Stimulated activated CD8-positive, alpha-beta memory T cell treated with anti-CD3 and anti-CD28 coated beads, Interleukin-15, amount 100 ng/mL, for 1 hour (primary cell): ENCODE measurements at places on chromosomes 12 and 14.
A peak's percentile ranks its signal among the peaks of the same experiment; 100 is the strongest.

DNA sequence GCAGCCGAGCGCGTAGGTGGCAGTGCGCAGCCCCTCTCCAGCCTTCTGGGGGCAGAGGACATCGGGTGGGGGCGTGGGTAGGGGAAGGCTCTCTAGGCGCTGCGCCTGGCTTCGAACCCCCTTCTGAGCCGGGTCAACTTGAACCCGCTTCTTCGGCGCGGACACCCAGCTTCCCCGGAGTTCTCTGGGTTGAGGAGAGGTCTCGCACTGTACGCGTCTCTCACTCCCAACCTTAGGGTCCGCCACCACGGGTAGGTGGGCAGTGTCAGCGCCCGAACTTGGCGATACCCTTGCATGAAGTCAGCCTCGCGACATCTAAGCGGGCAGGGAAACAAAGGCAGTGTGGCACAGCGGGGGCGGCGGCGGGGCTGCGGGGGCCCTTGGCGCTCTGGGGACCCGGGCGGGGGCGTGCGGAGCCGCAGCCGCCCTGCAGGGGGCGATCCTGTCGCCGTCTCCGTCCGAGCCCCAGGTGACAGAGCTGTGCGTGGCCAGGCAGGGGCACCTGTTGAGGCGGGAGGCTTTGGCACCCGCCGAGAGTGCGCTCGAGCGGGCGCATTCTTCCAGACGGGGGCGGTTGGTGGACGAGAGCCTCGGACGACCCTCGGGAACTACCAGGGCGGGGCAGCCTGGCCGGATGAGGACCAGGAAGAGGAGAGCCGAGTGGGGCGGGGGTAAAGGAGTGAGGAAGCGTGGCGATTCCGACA is 1.1 kb downstream of the GALNT16 start:
- no peak for DNase-seq

- no peak for DNase-seq
Measured at GRCh38 chr12:104930388-104931326, 27.4 kb downstream of the SLC41A2 start.

DNA sequence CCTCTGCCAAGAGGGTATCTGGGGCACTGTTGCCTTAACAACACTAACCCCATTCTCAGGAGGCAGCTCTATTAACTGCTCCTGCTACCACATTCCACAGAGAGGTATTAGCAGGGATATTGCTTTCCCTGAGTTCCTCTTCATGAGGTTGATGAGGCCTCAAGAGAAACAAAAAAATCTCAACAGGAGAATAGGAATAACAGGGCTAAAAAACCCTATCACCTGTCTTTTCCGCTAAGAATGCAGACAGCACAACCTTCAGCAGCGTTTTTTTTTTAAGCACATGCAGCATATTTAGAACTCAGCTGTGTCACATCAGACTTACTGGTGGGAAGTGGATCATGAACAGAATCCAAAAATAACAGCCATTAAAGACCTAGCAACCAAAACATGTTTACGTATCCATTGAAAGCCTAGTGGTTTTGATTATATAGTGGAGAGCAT is 29.2 kb downstream of the ATF7 start:
- no peak for DNase-seq

DNA sequence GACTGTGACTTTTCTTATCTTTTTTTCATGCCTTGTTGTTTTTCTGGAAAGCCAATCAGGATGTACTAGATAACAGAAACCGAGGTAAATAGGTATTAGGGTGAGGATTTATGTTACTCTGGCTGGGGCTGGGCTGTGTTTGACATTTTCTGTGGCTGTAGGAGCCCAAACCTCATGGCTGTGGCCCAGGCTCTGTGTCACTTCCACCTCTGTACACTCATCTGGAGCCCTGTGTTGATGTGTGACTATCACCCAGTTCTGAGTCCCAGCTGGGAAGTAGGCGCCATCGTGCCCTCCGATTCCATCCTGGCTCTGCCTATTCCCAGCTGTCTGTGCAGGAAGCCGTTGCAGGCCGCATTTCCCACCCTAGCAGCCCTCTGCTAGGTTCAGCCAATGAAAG is 1.6 kb upstream of the HHIPL1 start:
- no peak for DNase-seq

DNA sequence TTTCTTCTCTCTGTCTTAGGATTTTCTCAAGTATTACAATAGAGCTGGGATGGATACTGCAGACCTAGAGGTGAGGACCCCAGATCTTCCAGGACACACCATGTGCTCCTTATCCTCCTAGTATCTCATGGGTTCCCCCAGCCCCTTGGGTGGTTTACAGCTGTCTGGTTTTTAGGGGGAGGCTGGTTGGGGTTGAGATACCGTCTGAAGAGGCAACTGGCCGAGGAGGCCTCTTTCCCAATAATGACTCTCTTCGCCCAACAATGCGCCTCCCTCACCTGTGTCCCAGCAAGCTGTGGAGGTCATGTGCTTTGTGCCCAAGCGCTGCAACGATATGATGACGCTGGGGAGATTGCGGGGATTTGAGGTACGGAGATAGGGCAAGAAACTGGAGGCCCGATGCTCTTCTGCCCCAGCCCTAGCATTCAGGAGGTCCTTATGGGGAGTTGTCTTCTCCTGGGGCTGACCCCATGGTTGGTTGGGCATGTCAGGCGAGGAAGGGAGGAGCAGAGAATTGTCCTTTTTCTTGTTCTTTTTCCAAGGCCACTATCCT is 3.8 kb downstream of the ARHGEF25 start:
- DNase-seq = no peak

DNA sequence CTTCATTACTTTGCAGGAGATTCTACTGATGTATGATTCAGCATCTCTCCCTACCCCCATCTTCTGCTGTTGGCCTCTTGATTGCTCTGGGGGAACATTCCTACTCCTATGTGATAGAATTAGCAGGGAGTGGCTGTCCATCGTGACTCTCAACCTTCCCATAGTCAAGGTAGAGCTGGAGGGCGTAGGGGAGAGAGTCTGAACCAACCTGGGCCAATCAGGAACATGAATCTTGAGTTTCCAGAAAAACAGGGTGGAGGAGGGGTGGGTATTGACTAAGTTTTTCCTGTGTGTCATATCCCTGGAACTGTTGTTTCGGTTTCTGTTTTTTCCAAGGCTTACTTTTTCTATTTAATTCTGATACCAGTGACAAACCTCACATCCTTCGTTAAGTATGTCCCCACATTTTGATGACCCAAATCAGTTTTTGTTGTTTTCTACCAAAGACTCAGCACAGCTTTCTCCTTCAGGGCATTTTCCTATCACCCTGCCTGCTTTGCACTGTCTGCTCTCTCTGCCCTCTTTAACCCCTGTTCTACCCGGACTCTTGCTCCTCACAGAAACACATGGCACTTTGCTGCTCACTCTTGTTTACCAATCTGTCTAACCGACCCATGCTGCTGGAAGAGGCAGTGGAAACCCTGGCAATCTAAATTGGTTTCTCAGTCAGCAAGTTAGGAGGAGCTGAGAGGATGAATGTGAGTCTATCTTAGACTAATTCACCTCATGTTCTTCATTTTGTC is 1428.3 kb downstream of the AACS start:
- DNase-seq = no peak

- DNase-seq = no peak
Measured at GRCh38 chr12:53208877-53209463, 1.9 kb upstream of the ITGB7 start.

DNA sequence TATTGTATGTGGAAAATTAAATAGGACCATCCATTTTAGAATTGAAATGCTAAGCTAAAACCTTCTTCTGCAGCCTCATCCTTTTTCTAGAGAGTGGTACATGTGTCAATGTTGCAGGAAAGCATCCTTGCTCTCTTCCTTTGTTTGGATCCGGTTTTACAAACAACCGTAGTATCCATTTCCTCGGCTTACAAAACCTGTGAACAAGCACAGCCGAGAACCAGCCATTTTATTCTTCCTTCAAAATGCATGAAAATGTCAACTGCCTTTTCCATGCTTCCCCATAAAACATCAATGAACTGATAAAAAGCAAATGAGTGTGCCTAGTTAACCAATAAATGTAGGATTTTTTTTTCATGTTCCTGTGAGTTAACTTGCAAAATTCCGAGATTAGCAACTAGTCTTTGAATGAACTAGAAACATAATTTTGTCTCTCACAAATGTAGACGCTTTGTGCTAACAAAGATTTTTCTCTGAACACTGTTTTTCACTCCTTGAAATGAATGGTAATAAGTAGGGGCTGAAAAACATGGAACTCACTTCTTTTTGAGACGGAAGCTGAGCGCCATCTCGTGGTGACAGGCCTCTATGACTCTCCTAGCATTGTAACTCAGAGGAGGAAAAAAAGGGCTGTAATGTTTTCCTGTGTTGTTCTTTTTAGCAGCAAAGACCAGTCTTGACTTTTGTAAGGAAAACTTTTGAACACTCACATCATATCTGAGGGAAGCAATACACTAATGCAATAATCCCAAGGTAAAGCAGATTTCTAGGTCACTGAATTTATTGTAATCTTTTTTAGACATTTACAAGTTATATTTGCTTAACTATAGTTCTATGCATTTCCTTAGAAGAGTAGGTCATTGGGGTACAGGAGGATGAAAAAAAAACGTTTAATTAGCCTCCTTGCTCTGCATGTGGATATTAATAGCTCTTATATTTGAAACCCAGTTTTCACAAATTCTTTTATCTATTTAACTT is 157.4 kb upstream of the FOXG1 start:
- no peak for DNase-seq

DNA sequence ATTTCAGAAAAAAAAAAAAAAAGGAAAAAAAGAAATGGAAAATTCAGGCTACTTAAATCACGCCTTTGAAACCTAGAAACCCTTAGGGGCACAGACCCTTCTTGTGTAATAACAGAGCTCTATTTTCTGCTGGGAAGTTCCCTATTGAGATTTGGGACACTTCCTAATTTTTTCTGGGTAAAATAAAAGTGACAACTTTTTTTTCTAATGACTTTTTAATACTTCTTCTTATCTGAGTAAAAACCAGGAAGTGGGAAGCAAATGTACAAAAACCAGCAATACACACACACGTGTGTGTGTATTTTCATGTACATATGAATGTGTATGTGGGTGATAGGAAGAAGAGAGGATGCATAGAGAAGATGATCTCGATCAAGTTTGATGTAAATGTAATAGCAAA is 35.8 kb downstream of the ETV6 start:
- no peak for DNase-seq

DNA sequence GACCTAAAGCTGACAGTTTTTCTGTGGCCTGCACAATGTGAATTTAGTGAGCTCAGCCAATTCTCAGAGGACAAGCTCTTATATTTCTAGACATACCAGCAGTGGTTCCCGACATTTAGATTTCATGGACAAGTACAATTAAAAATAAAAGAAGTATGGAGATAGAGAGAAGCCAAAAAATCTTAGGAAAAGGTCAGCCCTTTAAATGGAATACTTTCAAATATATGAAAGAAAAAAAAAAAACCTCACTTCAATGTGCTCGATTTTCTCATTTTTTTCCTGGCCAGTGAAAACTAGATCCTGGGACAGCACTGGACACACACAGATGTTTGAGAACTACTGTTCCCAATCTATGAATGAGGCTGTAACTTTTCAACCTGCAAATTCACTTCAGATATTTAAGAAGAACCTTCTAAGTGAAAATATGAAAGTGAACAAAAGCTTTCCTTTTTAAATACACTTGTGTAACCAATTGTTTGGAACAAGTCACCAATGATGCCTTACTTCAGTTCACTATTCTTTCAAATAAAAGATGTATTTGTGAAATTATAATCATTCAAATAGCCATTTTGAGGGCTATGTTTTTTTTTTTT is 109.4 kb downstream of the SLC38A1 start:
- DNase-seq = no peak

GRCh38 chr12:20620261-20620660 is 74.9 kb upstream of the SLCO1C1 start:
- DNase-seq = no peak

DNA sequence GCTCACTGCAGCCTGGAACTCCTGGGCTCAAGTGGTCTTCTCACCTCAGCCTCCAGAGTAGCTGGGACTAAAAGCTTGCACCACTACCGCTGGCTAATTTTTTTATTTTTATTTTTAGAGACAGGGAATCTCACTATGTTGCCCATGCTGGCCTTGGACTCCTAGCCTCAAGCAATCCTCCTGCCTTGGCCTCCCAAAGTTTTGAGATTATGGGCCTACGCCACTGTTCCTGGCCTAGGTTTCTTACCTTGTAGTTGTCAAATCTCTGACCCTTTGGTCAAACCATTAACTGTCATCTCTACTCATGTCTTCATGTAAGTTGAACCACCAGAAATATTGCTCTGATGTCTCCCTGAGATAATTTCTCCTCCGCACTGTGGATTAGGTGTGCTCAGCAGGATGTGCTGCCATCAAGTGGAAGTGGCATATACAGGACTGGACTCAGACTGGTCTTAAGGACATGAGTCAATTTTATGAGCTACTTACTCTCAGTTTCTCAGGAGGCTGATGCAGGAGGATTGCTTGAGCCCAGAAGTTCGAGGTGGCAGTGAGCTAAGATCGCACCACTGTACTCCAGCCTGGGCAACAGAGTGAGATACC is 28.5 kb downstream of the ACTR6 start:
- DNase-seq = no peak

DNA sequence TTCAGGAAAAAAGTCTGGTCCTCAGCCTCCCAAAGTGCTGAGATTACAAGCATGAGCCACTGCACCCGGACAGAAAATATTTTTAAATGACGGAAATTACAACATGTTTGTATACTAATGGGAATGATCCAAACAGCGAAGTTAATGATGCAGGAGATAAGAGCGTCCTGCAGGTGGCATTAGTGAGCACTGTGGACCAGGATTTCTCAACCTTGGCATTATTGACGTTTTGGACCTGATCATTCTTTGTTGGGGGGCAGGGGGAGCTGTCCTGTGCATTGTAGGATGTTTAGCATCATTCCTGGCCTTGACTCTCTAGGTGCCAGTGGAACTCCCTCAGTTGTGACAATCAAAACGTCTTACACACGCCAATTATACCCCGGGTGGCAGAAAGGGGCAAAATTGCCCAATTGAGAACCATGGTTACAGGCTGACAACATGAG is 34.1 kb downstream of the SCFD1 start:
- DNase-seq = peak; percentile 8

- DNase-seq = no peak
Measured at GRCh38 chr12:30828686-30829085, 73.9 kb upstream of the CAPRIN2 start.

GRCh38 chr12:32467959-32468863 is 68.9 kb downstream of the FGD4 start:
- DNase-seq = no peak

GRCh38 chr12:95848575-95849388 is 10.0 kb upstream of the SNRPF start:
- DNase-seq = no peak

- DNase-seq = no peak
Measured at GRCh38 chr14:68652433-68652690, 140.5 kb downstream of the ZFP36L1 start.

GRCh38 chr12:57130941-57131340 is 2.7 kb downstream of the LRP1 start:
- DNase-seq = no peak

GRCh38 chr14:92797935-92798653 is 4.0 kb downstream of the GOLGA5 start:
- no peak for DNase-seq

DNA sequence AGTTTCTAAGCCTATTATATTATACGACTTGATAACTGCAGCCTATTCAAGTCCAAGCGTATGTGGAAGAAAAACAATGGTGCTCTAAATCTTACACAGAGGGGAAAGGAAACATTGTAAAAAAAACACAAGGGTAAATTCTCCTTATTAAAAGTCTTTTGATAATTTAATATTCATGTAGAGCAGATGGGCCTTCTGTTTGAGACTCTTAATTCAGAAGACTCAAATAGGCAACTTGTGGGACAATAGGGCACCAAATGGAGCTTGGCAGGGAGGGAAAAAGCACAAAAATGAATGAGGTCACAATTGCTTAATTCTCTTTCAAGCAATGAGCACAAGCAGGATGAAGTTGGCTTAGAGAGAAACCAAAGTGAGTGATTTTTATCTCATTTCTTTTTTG is 159.4 kb downstream of the NELL2 start:
- no peak for DNase-seq
